IgD-negative memory B cell (primary cell): ENCODE measurements at places on chromosomes 4 and X. TPM values are rescaled to one million over a fixed set of nuclear protein-coding genes. Genes with fewer than 3 reads are reported as not detected.

The SGMS2 gene
- not detected for polyA plus RNA-seq

The RAB33A gene
- 11.3 TPM for polyA plus RNA-seq

The CFAP47 gene
- not detected for polyA plus RNA-seq

The UPF3B gene
- polyA plus RNA-seq, result 12.4 TPM

The DNAAF6 gene
- not detected for polyA plus RNA-seq

The CT47C1 gene
- polyA plus RNA-seq, result not detected

The AKAP4 gene
- polyA plus RNA-seq, result not detected

The TCEANC gene
- 13.0 TPM for polyA plus RNA-seq

The SSX4B gene
- polyA plus RNA-seq, result not detected

The JAKMIP1 gene
- polyA plus RNA-seq, result 1.9 TPM

The SPACA5B gene
- polyA plus RNA-seq, result not detected
